Stomach (tissue), 19 donors: ENCODE measurements at places on chromosomes 5 and 9. TPM values are rescaled to one million over a fixed set of nuclear protein-coding genes. Genes with fewer than 3 reads are reported as not detected.

Gene SPINK13
- 1.5 TPM for total RNA-seq

Gene RXRA
- 68.4 TPM for total RNA-seq

Gene CFAP157
- total RNA-seq: not detected

Gene ANKRD31
- not detected for total RNA-seq

Gene FREM1
- 14.7 TPM for total RNA-seq

Gene FOXD1
- total RNA-seq: not detected

Gene YTHDC2
- 33.3 TPM for total RNA-seq

Gene SH3TC2
- total RNA-seq: not detected

Gene GLRA1
- total RNA-seq: not detected

Gene PCDHGA4
- total RNA-seq: 9.3 TPM

Gene RORB
- total RNA-seq: not detected

Gene CNTFR
- total RNA-seq: 15.8 TPM

Gene PCDHA10
- 15.9 TPM for total RNA-seq

Gene TNFSF8
- total RNA-seq: not detected

Gene PRDM9
- not detected for total RNA-seq

Gene CTSV
- 11.0 TPM for total RNA-seq

Gene GPR151
- not detected for total RNA-seq

Gene MARVELD2
- 37.1 TPM for total RNA-seq

Gene SLC36A2
- total RNA-seq: not detected

Gene SEMA6A
- 23.7 TPM for total RNA-seq

Gene TRUB2
- total RNA-seq: 15.9 TPM

Gene SETD9
- total RNA-seq: 46.7 TPM

Gene BAAT
- total RNA-seq: 0.55 TPM

Gene GCNT4
- total RNA-seq: 1.7 TPM

Gene FBXO10
- 0.43 TPM for total RNA-seq

Gene F2RL1
- 49.0 TPM for total RNA-seq

Gene GFI1B
- not detected for total RNA-seq

Gene PCDHGA11
- 1.3 TPM for total RNA-seq

Gene CDH18
- not detected for total RNA-seq

Gene PAIP2
- 51.3 TPM for total RNA-seq

Gene WDR38
- not detected for total RNA-seq
